Renal cortex interstitium (tissue), 15 donors: ENCODE measurements at places on chromosomes 12 and 14. TPM values are rescaled to one million over a fixed set of nuclear protein-coding genes. Genes with fewer than 3 reads are reported as not detected.

GALNT8 gene
- 3.8 TPM for polyA plus RNA-seq

DPF3 gene
- polyA plus RNA-seq: 3.8 TPM

INHBC gene
- 0.33 TPM for polyA plus RNA-seq

SLC38A4 gene
- polyA plus RNA-seq: 29.0 TPM

KCNK10 gene
- polyA plus RNA-seq: 0.37 TPM

MYF6 gene
- polyA plus RNA-seq: 0.12 TPM

LBHD2 gene
- not detected for polyA plus RNA-seq

DYRK4 gene
- polyA plus RNA-seq: 54.9 TPM

SCAF11 gene
- 125 TPM for polyA plus RNA-seq

TRAF3 gene
- 18.2 TPM for polyA plus RNA-seq

LYSET gene
- 35.6 TPM for polyA plus RNA-seq

RERG gene
- polyA plus RNA-seq: 35.9 TPM

ASB2 gene
- polyA plus RNA-seq: 0.29 TPM

KRT6A gene
- not detected for polyA plus RNA-seq

GMFB gene
- 86.3 TPM for polyA plus RNA-seq

FIGNL2 gene
- polyA plus RNA-seq: 6.0 TPM

PPP4R4 gene
- 0.42 TPM for polyA plus RNA-seq

CAMKK2 gene
- 35.1 TPM for polyA plus RNA-seq

SYT1 gene
- polyA plus RNA-seq: 21.3 TPM

KCNC2 gene
- polyA plus RNA-seq: 0.40 TPM

TCTN2 gene
- polyA plus RNA-seq: 29.5 TPM

JPH4 gene
- 14.1 TPM for polyA plus RNA-seq

PTPRR gene
- 0.64 TPM for polyA plus RNA-seq

HSP90B1 gene
- 1,000 TPM for polyA plus RNA-seq

RNU4-1 gene
- not detected for polyA plus RNA-seq

TC2N gene
- polyA plus RNA-seq: 7.9 TPM

KRT86 gene
- polyA plus RNA-seq: not detected

OTOGL gene
- polyA plus RNA-seq: 1.4 TPM

MANSC4 gene
- 0.92 TPM for polyA plus RNA-seq

CLECL1 gene
- polyA plus RNA-seq: 0.16 TPM

HSPA2 gene
- 20.6 TPM for polyA plus RNA-seq

KRT74 gene
- not detected for polyA plus RNA-seq

NOPCHAP1 gene
- 11.0 TPM for polyA plus RNA-seq

PAH gene
- polyA plus RNA-seq: 64.0 TPM

NEUROD4 gene
- not detected for polyA plus RNA-seq

PHETA1 gene
- 10.4 TPM for polyA plus RNA-seq

PIK3C2G gene
- 3.1 TPM for polyA plus RNA-seq

IL31 gene
- polyA plus RNA-seq: not detected

PRICKLE1 gene
- polyA plus RNA-seq: 51.0 TPM

MAP3K9 gene
- 4.8 TPM for polyA plus RNA-seq

TMEM229B gene
- polyA plus RNA-seq: 2.2 TPM

TMEM52B gene
- polyA plus RNA-seq: 167 TPM

TNFAIP2 gene
- polyA plus RNA-seq: 31.7 TPM

TSPAN19 gene
- 0.54 TPM for polyA plus RNA-seq

GALNT9 gene
- polyA plus RNA-seq: 9.6 TPM

PTPRB gene
- 17.6 TPM for polyA plus RNA-seq

NKX2-1 gene
- not detected for polyA plus RNA-seq

LTBP2 gene
- polyA plus RNA-seq: 6.0 TPM

FOXA1 gene
- polyA plus RNA-seq: 3.3 TPM

IL23A gene
- 0.67 TPM for polyA plus RNA-seq

TMEM106C gene
- polyA plus RNA-seq: 122 TPM

TCP11L2 gene
- polyA plus RNA-seq: 17.7 TPM

TMEM253 gene
- polyA plus RNA-seq: 1.5 TPM
